ENCODE measurements at places on chromosomes 3 and 15. TPM values are rescaled to one million over a fixed set of nuclear protein-coding genes. Genes with fewer than 3 reads are reported as not detected.

GRCh38 chr15:91845720-91846119, 7.8 kb upstream of the SLCO3A1 start:
- no peak overlapping the region for H3K27ac ChIP-seq
- H3K4me1 ChIP-seq = 0 out of 2 replicates have a peak, but pooled peaks cover under 1% of the 10 kb centered on the region
- no peaks in the 10 kb centered on the region for H3K27me3 ChIP-seq
- H3K4me3 ChIP-seq = no peak overlapping the region

GRCh38 chr3:128326051-128326823, 140.5 kb downstream of the DNAJB8 start:
- H3K4me3 ChIP-seq = no peak overlapping the region
- H3K27me3 ChIP-seq = no peaks in the 10 kb centered on the region
- DNase-seq = no peak
- no peak overlapping the region for H3K27ac ChIP-seq
- H3K4me1 ChIP-seq = no peaks in the 10 kb centered on the region

The PIERCE2 gene
- total RNA-seq = 3.8 TPM

The IGSF11 gene
- 1.8 TPM for total RNA-seq

DNA sequence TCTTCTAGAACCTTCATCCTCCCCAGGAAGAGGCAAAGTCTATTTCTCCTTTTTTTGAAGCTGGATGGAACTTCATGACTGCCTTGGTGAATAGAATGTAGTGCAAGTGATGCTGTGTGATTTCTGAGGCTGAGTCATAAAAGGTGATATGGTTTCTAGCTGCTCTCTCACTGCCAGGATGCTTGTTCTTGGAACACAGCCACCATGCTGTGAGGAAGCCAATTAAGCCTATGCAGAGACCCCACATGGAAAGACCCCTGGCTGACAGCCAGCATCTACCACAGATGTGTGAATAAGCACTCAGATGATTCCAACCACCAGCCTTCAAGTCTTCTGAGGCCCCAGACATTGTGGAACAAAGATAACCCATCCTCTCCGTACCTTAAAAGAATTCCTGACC, 57.0 kb downstream of the ISL2 start:
- H3K4me3 ChIP-seq = no peak overlapping the region
- no peaks in the 10 kb centered on the region for H3K27me3 ChIP-seq
- DNase-seq = no peak
- H3K36me3 ChIP-seq = no peaks in the 10 kb centered on the region
